GM12891 (cell line): ENCODE measurements at places on chromosomes 16 and 17.

GRCh38 chr16:17271687-17272086, 199.1 kb downstream of the XYLT1 start:
- DNase-seq = no peak

- no peak for DNase-seq
Observed at GRCh38 chr17:7916808-7917207, 719 bp upstream of the RNF227 start.

DNA sequence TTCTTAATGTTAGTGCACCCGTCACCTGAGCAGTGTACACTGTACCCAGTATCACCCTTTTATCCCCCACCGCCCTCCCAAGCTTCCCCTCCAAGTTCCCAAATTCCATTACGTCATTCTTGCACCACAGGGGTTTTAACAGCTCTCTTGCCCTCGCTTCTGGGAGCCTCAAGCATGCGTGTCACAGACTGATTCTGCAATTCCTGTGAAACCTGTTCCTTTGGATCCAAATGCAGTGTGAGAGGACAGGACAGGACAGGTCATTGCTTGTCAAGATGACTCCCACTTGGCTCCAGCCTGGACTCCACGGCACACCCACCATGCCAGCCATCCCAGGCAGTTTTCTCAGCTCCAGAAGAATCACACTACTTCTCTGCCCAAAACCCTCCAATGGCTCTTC, 44.1 kb downstream of the CYB5D2 start:
- no peak for DNase-seq

DNA sequence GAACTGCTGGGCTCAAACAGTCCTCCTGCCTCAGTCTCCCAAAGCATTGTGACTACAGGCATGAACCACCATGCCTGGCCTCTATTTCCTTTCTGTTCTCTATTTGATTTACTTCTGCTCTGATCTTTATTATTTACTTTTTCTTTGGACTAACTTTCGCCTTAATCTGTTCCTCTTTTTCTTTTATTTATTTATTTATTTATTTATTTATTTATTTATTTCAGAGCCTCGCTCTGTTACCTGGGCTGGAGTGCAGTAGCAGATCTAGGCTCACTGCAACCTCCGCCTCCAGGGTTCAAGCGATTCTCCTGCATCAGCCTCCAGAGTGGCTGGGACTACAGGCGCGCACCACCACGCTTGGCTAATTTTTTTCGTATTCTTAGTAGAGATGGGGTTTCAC, 1158.3 kb upstream of the GOT2 start:
- no peak for DNase-seq

GRCh38 chr17:49975531-49975930, 6.5 kb downstream of the DLX4 start:
- DNase-seq = no peak

GRCh38 chr17:45409659-45410076, 23.0 kb downstream of the ARHGAP27 start:
- DNase-seq = no peak
